ENCODE measurements at places on chromosomes 3 and 15.

DNA sequence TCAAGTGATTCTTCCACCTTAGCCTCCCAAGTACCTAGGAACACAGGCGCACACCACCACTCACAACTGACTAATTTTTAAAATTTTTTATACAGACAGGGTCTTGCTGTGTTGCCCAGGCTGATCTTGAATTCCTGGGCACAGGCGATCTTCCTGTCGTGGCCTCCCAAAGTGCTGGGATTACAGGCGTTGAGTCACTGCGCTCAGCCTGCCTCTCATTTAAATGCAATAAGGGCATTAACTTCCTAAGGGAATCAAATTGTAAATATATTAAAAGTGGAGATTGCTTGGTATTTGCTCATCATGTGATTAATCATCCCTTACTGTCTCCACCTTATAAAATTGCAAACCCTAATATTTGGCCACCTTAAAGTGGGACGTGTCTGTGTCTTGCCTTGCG, 65.2 kb downstream of the PGPEP1L start:
- peaks cover 2% of the 10 kb centered on the region for H3K4me1 ChIP-seq
- DNase-seq = no peak
- H3K36me3 ChIP-seq = peaks cover 4% of the 10 kb centered on the region
- no peak overlapping the region for H3K27ac ChIP-seq
- no peak overlapping the region for H3K4me3 ChIP-seq

DNA sequence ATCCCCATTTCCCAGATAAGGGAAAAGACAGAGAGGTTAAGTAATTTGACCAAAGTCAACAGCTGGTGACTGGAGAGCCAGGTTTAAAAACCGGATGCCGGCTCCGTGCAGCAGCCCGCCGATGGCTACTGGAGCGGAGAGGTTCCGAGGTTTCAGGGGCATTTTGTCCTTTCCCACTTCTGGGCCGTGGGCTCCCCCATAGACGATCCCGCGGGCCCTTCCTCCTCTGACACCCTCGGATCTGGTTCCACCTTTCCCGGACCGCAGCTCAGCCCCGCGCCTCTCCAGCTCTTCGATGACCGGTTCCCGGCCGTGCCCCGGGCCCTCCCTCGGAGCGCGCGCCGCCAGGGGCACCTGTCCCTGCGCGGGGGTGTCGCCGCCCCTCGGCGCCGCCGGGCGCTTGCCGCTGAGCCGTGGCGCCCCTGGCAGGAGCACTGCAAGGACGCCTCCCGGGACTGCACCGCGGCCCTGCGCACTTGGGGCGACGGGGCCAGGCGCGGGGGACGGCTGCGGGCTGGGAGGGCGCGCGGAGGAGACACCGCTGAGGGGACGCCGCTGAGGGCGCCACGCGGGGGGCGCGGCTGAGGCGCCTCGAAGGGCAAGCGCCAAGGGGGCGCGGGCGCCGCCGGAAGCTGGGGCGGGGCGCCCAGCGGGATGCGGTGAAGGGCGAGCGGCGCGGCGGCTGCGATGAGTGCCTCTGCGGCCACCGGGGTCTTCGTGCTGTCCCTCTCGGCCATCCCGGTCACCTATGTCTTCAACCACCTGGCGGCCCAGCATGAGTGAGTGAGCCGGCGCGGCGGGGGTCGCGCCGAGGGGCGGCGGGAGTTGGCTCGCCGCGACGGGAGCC, at the start of gene TM6SF1:
TM6SF1 (plus strand) TSS at position 652 of the 847 bp plus-strand sequence; CDS start at position 688, 36 bp downstream.
- H3K27ac ChIP-seq = peak within 1 kb of the TSS; percentile 37
- H3K4me1 ChIP-seq = peaks cover 17% of the 10 kb centered on the region
- no peak for DNase-seq
- peaks cover 59% of the 10 kb centered on the region for H3K27me3 ChIP-seq

DNA sequence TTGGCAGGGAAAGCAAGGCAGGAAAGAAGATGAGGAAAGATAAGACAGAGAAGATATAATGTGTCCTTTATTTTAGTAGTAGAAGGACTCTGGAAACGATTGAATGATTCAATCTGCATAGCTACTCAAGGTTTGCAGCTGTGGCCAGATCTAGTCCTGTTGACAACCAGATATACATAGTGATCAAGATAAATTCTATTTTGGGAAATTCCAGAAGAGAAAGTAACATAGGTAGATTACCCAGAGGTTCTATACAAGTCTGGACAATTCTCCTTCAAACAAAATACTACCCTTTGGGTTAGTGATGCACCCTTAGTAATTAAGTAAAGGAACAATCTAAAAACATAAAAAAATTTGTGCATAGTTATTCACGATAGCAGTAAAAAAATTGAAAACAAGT, 9.4 kb downstream of the TERC start:
- H3K27ac ChIP-seq = no peak overlapping the region
- peaks cover 6% of the 10 kb centered on the region for H3K4me1 ChIP-seq
- no peak for DNase-seq
- H3K4me3 ChIP-seq = no peak overlapping the region
- H3K27me3 ChIP-seq = peaks cover 20% of the 10 kb centered on the region
- no peaks in the 10 kb centered on the region for H3K36me3 ChIP-seq

DNA sequence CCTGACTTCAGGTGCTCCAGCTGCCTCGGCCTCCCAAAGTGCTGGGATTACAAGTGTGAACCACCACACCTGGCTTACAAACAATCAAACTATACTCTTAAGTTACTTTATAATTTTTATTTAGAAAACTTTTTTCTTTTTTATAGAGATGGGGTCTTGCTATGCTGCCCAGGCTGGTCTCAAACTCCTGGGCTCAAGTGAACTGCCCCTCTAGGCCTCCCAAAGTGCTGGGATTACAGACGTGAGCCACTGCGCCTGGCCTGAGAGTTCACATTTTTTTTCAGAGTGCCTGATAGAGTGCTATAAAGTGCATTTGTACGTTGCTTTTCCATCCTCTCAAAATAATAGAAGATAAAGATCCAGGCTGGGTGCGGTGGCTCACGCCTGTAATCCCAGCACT, 102.0 kb upstream of the TBL1XR1 start:
- H3K36me3 ChIP-seq = no peaks in the 10 kb centered on the region
- DNase-seq = no peak
- no peaks in the 10 kb centered on the region for H3K27me3 ChIP-seq
- no peaks in the 10 kb centered on the region for H3K4me1 ChIP-seq
- H3K27ac ChIP-seq = no peak overlapping the region

Measured in T-helper 17 cell (primary cell).